HEK293T (cell line): ENCODE measurements at places on chromosomes 12 and 14.

- no peak for DNase-seq
These were observed 152.0 kb upstream of the AVPR1A start for GRCh38 chr12:63302941-63303536.

GRCh38 chr14:89243286-89243685 is 173.7 kb downstream of the FOXN3 start:
- no peak for DNase-seq

DNA sequence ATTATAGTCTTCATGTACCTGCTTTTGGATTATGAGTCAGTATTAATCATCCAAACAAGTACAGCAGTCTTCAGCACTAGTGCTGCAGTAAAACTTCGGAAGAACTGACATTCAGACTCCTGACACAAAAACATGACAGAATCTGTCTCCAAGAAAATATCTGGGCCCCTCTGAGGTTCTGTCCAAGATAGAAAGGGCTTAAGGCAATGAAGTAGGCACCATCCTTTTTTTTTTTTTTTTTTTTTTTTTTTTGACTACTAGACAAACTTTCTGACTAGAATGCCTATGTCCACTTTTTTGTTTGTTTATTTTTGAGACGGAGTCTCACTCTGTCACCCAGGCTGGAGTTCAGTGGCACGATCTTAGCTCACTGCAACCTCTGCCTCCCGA is 112.5 kb downstream of the MED13L start:
- no peak for DNase-seq

GRCh38 chr14:72828604-72829003 is 65.3 kb downstream of the DPF3 start:
- DNase-seq, result no peak

DNA sequence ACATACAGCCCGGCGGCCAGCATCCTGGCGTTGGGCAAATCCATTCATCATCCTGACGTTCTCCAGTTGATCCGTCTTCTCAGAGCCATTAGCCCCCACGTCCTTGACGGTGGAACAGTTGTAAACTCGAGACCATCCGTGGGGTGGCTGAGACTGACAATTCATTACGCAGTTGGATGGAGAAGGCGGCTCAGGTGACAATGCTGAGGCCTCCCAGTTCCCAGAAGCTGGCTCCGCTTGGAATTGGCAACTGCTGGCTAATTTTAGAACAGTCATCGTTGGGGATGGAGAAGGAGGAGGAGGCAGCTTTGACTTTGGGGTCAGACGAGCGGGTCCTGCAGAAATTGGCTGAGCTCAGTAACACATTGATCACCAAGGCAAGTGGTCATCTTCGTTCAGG is 186.5 kb downstream of the PHETA1 start:
- no peak for DNase-seq

GRCh38 chr12:65392491-65392890 is 114.0 kb downstream of the MSRB3 start:
- DNase-seq, result no peak
